ENCODE measurements at places on chromosomes 3 and 15.

DNA sequence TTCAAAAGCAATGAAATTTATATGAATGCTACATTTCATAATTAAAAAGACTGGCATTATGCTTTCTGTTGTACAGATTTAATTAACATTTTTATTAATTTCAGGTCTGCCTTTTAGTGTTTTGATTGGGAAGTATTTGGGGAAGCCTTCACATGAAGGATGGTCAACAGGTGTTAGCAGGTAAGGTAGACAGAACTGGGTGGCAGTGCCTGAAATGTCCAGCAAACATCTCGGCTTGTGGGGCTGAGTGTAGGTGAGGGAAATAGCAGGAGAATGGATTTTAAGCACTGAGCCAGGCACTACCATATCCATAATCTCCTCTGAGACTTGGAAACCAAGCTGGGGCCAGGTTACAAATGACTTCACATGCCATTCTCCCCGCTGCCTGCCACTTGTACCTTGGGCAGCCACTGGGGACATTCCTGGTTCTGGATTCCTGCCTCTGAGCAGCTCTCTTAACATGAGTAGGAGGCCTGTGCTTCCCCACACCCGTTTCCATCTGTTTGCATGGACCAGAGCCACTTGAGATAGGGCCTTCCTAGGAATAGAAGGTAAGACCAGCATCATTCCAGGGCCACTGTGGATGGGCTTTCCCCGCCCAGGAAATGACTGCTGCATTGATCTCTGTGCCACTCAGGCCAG, 125.9 kb upstream of the HES1 start:
- no peak for DNase-seq

DNA sequence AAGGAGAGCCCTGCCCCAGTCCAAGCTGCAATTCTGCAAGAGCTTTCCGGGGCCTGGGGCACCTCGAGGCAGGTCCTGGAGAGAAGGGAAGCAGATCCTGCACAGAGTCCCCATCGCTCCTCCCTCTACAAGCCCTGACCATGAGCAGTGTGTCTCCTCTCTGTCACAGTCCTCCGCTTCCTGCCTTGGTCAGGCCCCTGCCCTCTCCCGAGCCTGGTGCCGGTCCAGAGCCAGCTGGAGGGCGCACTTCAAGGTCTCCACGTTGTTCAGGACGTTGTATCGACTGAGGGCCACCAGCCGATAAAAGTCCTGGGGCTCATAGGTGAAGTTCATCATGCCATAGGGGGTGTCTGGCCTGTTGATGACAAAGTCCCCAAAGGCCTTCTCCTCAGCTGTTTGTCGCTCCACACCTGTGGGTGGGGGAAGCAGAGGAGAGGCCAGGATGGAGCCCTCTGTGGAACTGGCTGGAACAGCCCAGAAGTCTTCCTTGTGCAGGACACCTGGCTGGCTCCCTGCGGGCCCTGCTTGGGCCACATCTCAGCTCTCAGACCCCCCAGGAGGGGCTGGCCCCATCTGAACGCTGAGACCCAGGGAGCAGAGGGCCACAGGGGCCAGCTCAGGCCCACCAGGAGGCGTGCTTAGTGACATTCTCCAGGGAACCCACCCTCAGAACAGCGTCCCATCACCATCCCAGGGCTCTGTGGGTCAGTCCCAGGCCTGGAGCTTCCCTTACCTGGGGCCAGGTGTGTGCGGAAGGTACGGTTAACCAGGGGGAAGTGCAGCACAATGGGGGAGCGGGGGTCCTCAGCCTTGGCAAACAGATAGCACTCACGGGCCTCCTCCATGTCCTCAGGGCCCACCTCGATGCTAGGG, 14.4 kb downstream of the PLA2G4F start:
- DNase-seq, result no peak

DNA sequence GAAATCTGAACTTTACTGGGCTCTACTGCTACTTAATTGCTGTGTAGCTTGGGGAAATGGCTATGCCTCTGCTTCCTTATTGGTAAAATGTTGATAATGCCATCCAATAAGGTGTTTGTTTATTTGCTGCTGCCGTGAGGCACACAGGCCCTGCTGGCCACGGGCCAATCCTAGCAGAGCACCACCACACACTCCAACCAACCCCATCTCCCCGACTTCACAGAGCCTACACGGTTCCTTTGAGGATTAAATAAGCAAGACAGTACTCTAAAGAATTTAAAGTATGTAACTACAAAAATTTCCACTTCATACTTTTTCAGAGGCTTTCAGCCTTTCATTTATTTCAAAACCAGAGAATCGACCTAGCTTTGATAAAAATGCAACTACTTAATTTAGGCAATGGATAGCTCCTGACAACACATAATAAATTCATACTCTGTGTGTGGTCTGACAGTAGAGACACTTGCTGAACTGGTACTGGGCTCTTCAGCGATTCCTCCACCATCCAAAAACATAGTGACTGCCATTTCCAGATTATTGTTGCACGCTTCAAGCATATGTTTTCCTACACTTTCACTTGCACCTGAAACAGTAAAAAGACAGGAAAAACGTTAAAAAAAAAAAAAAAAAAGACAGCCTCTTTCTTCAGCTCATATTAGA, 25.3 kb downstream of the UBXN7 start:
- no peak for DNase-seq

GRCh38 chr15:61822511-61822910, 237.7 kb downstream of the VPS13C start:
- no peak for DNase-seq

DNA sequence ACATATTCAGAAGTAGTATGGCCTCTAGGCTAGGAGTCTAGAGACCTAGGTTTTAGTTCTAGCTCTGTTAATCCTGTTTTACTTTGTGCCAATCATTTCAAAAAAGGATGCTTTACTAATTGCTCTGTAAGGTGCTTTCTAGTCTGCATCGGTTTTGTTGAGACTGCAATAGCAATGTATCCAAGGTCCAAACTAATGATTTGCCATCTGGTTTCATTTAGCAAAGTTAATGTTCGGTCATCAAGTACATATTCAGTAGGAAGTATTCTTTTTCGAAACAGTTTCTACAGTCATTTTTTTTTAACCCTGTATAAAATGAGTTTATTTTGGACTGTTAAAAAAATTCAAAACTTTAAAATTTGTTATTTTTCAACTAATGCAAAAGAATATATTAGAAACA, 2.0 kb upstream of the GALK2 start:
- DNase-seq, result no peak

DNA sequence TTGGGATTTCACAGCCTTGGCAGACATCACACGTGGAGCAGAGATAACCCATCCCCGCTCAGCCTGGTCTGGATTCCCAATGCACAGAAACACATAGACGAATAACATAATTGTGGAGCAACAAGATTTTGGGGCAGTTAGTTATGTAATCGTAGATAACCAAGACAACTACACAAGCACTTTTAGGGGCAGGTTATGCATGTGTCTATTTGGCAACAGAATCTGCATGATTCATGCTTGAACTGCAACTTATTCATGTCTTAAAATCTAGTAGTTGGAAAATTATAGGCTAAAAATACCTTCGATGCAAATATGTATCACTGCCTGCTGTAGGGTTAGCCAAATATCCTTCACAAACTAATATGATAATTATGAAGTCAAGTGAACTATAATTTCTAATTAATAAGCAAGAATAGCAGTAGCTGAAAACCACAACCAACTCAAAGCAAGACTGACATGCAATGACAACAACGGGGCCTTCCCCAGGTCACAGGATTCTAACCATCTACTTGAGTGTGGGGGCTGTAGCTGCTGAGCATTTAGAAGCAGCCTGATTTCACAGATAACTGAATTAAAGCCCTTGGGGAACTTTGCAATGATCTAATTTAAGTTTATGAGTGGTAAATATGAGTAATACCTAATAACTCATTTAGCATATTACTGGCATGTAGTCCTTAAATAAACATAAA, 31.1 kb downstream of the DGKG start:
- no peak for DNase-seq

DNA sequence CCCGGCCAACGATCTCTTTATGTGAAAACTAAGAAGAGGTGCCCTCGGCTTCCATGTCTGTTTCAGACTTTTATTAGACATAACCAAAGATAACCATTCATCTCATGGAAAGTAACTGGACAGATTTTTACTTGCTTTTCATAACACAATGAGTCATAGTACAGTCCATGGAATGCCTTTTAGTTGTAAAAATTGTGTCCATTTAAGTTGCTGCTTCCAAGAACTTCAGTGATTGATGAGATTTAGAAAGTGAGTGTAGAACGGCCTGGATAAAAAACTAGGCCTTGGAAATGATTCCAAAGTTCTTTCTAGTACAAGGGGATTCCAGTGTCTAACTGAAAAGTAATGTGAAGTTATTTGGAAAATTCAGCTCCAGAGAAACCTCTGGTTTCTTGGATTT, 10.8 kb downstream of the EIF2AK4 start:
- no peak for DNase-seq

- no peak for DNase-seq
These were observed 7.7 kb downstream of the DUOXA2 start for GRCh38 chr15:45121706-45122417.

GRCh38 chr3:42705058-42705767, 2.6 kb upstream of the HHATL start:
- no peak for DNase-seq

GRCh38 chr15:101538996-101539395, 49.5 kb upstream of the PCSK6 start:
- no peak for DNase-seq

- no peak for DNase-seq
These were observed 2.5 kb downstream of the PFN2 start for GRCh38 chr3:149968216-149968615.

- no peak for DNase-seq
These were observed 420.3 kb upstream of the PDZRN3 start for GRCh38 chr3:74045000-74045399.

GRCh38 chr3:179969525-179969924, 67.2 kb downstream of the PEX5L start:
- no peak for DNase-seq

DNA sequence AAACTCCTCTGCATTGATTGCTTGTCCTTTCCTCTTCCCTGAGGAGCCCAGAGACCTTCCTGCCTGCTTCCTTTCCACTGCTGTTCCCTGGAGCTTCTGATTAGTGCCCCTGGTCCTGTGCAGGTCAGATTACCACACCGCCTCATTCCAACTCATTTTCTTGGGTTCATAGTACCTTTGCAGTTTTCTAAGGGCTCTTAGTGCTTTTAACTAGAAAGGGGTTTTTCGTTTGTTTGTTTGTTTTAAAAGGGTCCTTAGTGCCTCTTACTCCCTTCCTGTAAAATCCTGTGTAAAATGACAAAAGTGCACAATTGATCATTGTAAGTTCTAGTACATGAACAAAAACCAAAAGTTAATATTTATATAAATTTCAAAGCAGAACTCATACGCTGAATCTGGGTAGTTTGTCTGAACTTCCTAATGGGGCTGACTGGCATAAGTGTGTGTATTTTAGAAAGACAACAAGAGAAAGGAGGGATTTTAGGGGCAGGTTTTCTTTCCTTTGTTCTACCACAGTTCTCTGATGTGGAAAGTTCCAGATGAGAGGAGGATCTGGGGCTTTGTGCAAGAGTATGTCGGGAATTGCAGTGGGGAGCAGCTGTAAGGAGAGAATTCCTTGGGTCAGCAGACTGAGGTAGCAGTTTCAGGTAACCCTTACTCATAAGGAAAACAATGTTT, 30.6 kb downstream of the SNRK start:
- no peak for DNase-seq

DNA sequence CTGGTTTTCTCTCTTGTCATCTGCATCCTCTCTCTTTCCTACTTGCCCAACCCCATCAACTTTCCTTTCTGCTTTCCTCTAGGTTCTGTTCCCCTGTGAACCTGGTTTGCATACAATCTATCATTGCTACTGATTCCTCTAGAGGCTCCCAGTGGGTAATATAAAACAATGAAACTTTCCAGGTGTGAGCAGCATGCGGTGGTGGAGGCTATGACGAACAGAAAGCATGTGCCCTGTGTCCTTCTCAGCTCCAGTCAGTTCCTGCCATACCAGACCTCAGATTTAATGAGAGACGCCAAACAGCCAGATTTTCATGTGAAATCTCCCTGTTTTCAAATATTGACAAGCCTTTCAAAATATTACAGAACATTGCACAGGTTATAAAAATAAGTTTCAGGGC, 3.5 kb upstream of the ACAP2 start:
- DNase-seq, result no peak

GRCh38 chr3:178063461-178063860, 472.8 kb upstream of the KCNMB2 start:
- no peak for DNase-seq

- no peak for DNase-seq
These were observed 303.5 kb downstream of the PTPRG start for GRCh38 chr3:61864886-61865285.

- DNase-seq, result no peak
These were observed 5.2 kb downstream of the WDR5B start for GRCh38 chr3:122410639-122411038.

DNA sequence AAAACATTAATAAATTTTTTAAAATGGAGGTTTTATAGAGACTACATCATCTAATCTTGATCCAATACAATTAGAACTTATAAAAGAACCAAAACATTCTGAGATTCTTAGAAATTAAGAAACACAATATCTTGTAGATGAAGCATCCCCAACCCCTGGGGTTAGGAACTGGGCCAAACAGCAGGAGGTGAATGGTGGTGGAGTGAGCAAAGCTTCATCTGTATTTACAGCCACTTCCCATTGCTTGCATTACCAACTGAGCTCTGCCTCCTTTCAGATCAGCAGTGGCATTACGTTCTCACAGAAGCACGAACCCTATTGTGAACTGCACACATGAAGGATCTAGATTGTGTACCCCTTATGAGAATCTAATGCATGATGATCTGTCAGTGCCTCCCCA, 36.3 kb downstream of the KNL1 start:
- DNase-seq, result no peak

DNA sequence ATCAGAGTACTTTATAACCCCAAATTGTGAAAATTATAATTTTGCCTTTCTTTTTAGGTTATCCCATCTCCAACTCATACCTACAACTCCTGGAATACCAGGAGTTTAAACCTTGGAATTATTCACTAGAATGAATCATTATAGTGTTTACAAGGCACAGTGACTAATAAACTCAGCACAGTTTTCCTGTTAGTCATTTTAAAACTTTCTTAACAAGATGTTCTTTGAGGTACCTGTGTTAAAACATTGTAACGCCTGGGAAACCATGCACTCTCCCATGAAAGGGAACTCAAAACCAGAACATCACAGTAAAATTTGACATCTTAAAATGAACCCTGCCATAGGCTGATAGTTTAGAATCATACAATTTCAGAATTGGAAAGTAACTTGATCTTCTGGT, 132.4 kb upstream of the OSTN start:
- no peak for DNase-seq

GRCh38 chr3:44264146-44264545, 22.5 kb downstream of the TOPAZ1 start:
- no peak for DNase-seq

GRCh38 chr3:122099255-122099654, 44.1 kb downstream of the CD86 start:
- DNase-seq, result no peak

- no peak for DNase-seq
These were observed 34.7 kb upstream of the TUBGCP5 start for GRCh38 chr15:23073890-23074646.

GRCh38 chr3:61507946-61508345, 53.4 kb upstream of the PTPRG start:
- DNase-seq, result no peak

Data from activated naive CD4-positive, alpha-beta T cell (primary cell).